Activated CD4-positive, alpha-beta T cell treated with anti-CD3 and anti-CD28 coated beads, Interleukin-2, amount 10 ng/mL, durations not matched to agents 24 days and 14 days (primary cell): ENCODE measurements at places on chromosomes 4 and X. TPM values are rescaled to one million over a fixed set of nuclear protein-coding genes. Genes with fewer than 3 reads are reported as not detected.

CXorf49 gene
- total RNA-seq = not detected in 2 replicates

XK gene
- 0.14 and 0.17 TPM in 2 replicates for total RNA-seq

ALAS2 gene
- total RNA-seq = not detected in 2 replicates

DNA sequence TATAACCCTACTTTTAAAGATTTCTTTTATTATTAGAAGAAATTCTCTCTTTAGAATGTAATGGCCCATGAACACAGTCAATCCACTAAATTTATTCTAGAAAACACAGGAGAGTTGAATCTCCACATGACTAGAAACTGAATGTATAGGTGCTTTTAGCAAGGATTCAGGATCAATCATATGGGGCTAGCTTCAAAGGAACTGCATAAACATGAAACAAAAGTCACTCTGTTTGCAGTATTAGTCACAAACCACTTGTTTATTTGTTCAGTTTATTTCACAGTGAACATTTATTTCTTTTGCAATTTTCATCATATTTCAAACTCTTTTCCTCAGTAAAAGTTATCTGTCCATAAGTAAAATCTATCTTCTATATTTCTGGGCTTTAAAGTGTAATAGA is 1604.6 kb downstream of the PCDH18 start:
- DNase-seq = no peak

- DNase-seq = no peak
Measured at GRCh38 chrX:40035726-40036125, 62.0 kb downstream of the BCOR start.

- DNase-seq = no peak
Measured at GRCh38 chrX:10051866-10052480, 84.8 kb downstream of the CLDN34 start.

DNA sequence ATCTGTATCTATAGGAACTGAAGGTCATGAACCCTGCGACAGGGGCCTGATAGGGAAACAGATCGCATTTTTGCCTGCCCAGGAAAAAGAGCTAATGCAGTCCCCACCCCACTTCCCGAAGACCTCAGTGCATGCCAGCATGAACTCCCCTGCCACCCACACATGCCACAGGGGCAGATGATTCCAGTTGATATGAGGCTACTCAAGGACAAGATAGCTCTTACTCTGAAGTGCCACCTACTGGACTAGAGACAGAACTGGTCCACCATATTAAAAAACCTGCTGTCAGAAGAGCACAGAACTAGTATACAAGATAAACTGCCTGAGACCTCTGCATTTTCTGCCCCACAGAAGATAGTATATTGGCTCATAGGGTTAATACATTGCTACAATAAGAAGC is 68.0 kb downstream of the YIPF7 start:
- DNase-seq = no peak

- no peak for DNase-seq
Measured at GRCh38 chr4:188680004-188680666, 540.9 kb downstream of the TRIML1 start.

DNA sequence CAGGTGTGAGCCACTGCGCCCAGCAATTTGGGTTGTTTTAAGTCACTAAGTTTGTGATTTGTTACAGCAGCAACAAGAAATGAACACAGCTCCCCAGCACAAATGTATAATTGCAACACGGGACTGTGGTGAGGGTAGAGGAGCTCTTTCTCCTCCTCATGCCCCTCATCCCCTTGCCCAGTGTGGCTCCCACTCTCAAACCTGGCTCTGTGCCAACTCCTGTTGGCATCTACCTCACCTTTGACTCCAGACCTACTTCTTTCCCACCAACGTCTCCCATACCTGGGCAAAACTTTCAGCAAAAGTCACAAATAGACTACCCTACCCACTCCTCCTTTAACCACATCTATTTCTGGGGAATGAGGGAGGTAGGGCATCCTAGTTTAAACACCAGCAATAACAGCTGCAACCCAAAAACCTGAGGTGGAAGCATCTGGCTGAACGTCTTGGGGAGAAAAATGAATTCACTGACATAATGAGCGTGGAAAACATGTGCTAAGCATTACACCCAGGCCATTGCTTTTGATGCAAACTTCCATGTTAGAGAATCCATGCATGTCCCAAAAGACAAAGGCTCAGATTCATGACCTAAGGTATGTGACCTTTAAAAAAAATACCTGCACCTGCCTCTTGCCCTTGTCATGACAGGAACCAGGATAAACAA is 19.2 kb downstream of the LNX1 start:
- DNase-seq = no peak

- no peak for DNase-seq
Measured at GRCh38 chrX:149494844-149495565, 10.1 kb downstream of the IDS start.

- no peak for DNase-seq
Measured at GRCh38 chr4:119765951-119766350, 137.3 kb upstream of the PDE5A start.

- DNase-seq = no peak
Measured at GRCh38 chr4:513327-513726, 14.3 kb downstream of the PIGG start.
